CD4-positive, CD25-positive, alpha-beta regulatory T cell (primary cell): ENCODE measurements at places on chromosomes 5 and 9. TPM values are rescaled to one million over a fixed set of nuclear protein-coding genes. Genes with fewer than 3 reads are reported as not detected.

IL11RA gene
- 12.3 TPM for polyA plus RNA-seq

ANKRD31 gene
- polyA plus RNA-seq: 0.50 TPM

WDR31 gene
- polyA plus RNA-seq: 0.16 TPM

SV2C gene
- not detected for polyA plus RNA-seq

ANKDD1B gene
- polyA plus RNA-seq: 2.6 TPM

GPR21 gene
- not detected for polyA plus RNA-seq

B4GALT1 gene
- 20.8 TPM for polyA plus RNA-seq

KIAA0825 gene
- polyA plus RNA-seq: 0.42 TPM

FCHO2 gene
- 0.68 TPM for polyA plus RNA-seq

ANKRD33B gene
- polyA plus RNA-seq: 0.35 TPM

PLEKHG4B gene
- not detected for polyA plus RNA-seq

LCN6 gene
- polyA plus RNA-seq: not detected

SLIT3 gene
- polyA plus RNA-seq: not detected

GMCL2 gene
- polyA plus RNA-seq: not detected

PCDHB10 gene
- polyA plus RNA-seq: not detected

IL7R gene
- polyA plus RNA-seq: 110 TPM

SLC6A3 gene
- not detected for polyA plus RNA-seq

NMUR2 gene
- not detected for polyA plus RNA-seq

WNT8A gene
- polyA plus RNA-seq: not detected

FGF18 gene
- not detected for polyA plus RNA-seq

IFNA16 gene
- not detected for polyA plus RNA-seq

CCDC152 gene
- 1.8 TPM for polyA plus RNA-seq

GGTA1 gene
- polyA plus RNA-seq: not detected

INSL4 gene
- not detected for polyA plus RNA-seq

C5orf58 gene
- polyA plus RNA-seq: 0.84 TPM

DDX4 gene
- polyA plus RNA-seq: not detected

NREP gene
- polyA plus RNA-seq: 1.3 TPM

CTXN3 gene
- not detected for polyA plus RNA-seq

PCDHGA1 gene
- polyA plus RNA-seq: not detected

ARL14EPL gene
- polyA plus RNA-seq: not detected

PCDHA13 gene
- polyA plus RNA-seq: not detected

C5orf46 gene
- not detected for polyA plus RNA-seq

SHOC1 gene
- polyA plus RNA-seq: not detected

COL23A1 gene
- not detected for polyA plus RNA-seq

FOXD4L3 gene
- polyA plus RNA-seq: 0.33 TPM

MTMR12 gene
- polyA plus RNA-seq: 14.7 TPM

PCDHA9 gene
- polyA plus RNA-seq: not detected

CKMT2 gene
- not detected for polyA plus RNA-seq

PCDHA3 gene
- polyA plus RNA-seq: not detected

SAPCD2 gene
- polyA plus RNA-seq: 0.09 TPM

GABRA1 gene
- not detected for polyA plus RNA-seq
